ENCODE measurements at places on chromosomes 16 and 17. TPM values are rescaled to one million over a fixed set of nuclear protein-coding genes. Genes with fewer than 3 reads are reported as not detected.

DNA sequence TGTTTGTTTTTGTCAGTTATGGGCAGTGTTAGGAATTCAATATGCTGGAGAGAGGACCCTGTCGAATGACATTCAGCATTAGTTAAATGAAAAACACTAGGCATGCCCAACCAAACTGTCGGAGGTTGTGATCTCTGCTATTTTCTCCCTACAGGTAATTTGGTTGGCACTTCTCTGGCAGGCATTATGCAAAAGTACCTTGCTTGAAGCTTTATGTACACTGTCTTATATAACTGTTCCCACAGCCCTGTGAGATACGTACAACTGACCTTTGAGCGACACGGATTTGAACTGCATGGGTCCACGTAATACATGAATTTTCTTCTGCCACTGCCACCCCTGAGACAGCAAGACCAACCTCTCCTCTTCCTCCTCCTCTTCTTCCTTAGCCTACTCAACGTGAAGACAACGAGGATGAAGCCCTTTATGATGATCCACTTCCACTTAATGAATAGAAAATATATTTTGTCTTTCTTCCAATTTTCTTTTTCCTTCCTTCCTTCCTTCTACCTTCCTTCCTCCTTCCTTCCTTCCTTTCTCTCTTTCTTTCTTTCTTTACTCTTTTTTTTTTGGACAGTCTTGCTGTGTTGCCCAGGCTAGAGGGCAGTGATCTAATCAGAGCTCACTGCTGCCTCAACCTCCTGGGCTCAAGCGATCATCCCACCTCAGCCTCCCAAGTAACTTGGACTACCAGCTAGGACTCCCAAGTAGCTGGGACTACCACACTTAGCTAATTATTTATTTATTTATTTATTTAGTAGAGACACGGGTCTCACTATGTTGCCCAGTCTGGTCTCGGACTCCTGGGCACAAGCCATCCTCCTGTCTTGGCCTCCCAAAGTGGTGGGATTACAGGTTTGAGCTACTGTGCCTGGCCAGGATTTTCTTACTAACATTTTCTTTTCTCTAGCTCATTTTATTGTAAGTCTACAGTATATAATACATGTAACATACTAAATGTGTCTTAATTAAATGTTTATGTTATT lies 77.3 kb downstream of the WIPI1 start:
- H3K36me3 ChIP-seq = no peaks in the 10 kb centered on the region
- H3K27ac ChIP-seq = no peak overlapping the region
- H3K4me3 ChIP-seq = no peak overlapping the region
- peaks cover 17% of the 10 kb centered on the region for H3K4me1 ChIP-seq
- no peak for DNase-seq

DNA sequence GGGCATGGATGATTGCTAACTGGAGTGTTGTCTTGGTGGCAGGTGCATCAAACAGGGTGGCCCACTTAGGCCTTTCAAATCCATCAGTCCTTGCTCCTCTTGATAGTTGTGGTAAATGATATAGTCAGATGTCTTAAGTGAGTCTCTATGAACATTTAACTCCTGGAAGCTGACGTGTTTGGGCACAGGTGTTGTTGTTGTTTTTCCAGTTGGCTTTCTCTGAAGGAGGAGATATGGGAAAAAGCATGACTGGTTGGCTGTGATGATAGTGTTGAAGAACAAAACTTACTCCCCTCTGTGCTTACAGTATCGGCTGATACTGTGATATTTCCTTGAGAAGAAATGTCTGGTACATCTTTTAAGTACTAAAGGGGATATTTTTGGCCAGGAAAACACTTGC lies 18.0 kb downstream of the TNRC6A start:
- no peak for DNase-seq
- no peaks in the 10 kb centered on the region for H3K36me3 ChIP-seq
- peaks cover 12% of the 10 kb centered on the region for H3K4me1 ChIP-seq
- H3K27me3 ChIP-seq = no peaks in the 10 kb centered on the region
- no peak overlapping the region for H3K4me3 ChIP-seq
- no peak overlapping the region for H3K27ac ChIP-seq

- no peaks in the 10 kb centered on the region for H3K27me3 ChIP-seq
- peaks cover 6% of the 10 kb centered on the region for H3K4me1 ChIP-seq
- H3K27ac ChIP-seq = peak within 1 kb of the TSS; percentile 66
- peak within 1 kb of the TSS; percentile 94 for H3K4me3 ChIP-seq
- no peaks in the 10 kb centered on the region for H3K36me3 ChIP-seq
These were observed at the start of gene B9D1 for GRCh38 chr17:19362277-19363113. Gene B9D1, minus strand, starts transcription at chr17:19362723. Its CDS starts 154 bp downstream, at chr17:19362569.

DNA sequence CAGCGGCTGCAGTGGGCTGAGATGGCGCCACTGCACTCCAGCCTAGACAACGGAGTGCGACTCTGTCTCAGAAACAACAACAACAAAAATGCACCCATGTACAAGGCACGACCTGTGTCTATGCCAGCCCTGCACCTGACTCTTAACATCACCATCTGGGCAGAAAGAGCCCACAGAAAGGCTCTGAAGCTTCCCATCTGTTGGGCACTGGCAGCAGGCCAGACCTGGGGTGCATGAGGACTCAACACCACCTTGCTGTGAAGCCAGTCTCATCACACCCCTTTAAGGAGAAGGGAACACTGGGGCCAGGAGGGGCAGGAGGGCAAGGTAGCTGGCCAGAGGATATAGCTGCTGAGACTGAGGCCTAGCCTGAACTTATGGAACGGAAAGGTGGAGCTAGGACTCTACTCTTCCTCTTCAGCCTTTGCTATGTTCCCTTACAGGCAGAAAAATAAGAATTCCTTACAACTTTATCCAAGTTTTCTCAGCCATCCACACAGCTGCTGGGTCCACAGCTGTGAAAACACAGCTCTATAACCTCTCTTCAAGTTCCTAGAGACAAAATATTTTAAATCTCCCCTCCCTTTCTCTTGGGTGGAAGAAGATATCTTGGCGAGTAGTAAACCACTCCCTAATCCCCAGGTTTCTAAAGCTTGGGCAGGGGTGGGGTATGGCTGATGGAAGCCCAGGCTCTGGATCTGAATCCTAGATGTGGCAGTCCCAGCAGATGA lies 2.8 kb downstream of the ELOB start:
- DNase-seq = no peak
- no peaks in the 10 kb centered on the region for H3K27me3 ChIP-seq
- peaks cover 24% of the 10 kb centered on the region for H3K4me1 ChIP-seq
- H3K27ac ChIP-seq = peak overlapping the region; percentile 31

Gene PTGES3L
- not detected for total RNA-seq

Gene FBXL16
- 42.6 TPM for total RNA-seq

Gene TVP23A
- total RNA-seq = 0.10 TPM

Gene GLTPD2
- not detected for total RNA-seq
